GM10248 (cell line): ENCODE measurements at places on chromosomes 1 and 21.

GRCh38 chr21:17391811-17392340 is 121.0 kb upstream of the CXADR start:
- no peak for DNase-seq

GRCh38 chr1:76124196-76124595 is 49.6 kb downstream of the ST6GALNAC3 start:
- DNase-seq = no peak

DNA sequence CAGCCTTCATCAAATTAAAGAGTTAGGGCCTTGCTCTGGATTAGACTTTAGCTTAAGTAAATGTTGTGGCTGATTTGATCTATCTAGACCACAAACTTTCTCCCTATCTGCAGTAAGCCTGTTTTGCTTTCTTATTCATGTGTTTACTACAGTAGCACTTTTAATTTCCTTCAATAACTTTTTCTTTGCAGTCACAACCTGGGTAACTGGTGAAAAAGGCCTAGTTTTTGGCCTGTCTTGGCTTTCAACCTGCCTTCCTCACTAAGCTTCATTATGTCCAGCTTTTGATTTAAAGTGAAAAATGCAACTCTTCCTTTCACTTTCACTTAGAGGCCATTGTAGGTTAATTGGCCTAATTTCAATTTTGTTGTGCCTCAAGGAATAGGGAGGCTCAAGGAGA is 12.5 kb upstream of the LPGAT1 start:
- DNase-seq = no peak

DNA sequence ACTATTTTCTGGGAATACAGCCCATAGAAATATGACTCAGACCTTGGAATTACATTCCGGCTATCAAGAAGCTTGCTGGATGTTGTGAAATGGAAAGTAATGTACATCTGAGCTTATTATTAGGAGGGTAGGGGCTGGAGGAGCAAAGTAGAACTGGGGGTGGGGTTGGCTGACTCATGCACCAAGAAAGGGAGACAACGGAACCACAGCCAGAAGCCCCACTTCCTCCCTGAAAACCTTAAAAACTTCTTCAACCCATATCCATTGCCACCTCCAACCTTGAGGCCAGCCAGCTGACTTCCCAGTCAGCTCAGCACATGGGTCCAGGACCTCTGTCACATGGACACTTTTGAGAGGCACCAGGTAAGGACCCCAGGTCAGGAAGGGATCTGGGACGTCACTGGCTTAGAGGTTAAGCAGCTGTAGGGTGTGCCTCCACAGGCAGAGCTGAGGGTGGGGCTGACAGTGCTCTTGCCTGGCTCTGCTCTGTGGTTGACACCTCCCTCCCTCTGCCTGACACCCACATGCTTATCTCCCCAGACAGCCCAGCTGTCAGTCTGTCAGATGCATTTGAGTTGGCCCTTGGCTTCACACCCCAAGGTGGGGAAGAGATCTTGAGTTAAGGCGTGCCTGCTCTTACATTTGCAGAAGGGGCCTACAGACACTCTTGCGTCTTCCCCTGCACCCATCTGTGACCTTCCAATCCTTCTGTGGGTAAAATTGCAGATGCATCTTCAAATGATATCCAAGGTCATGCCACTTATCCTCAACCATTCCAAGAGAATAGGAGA is 5.7 kb upstream of the ZNF683 start:
- DNase-seq = peak; percentile 86
